Stimulated activated CD4-positive, alpha-beta T cell treated with anti-CD3 and anti-CD28 coated beads, Interleukin-12 subunit alpha, Interleukin-12 subunit beta, amount 100 ng/mL, for 4 hours (primary cell): ENCODE measurements at places on chromosomes 2 and 18.

DNA sequence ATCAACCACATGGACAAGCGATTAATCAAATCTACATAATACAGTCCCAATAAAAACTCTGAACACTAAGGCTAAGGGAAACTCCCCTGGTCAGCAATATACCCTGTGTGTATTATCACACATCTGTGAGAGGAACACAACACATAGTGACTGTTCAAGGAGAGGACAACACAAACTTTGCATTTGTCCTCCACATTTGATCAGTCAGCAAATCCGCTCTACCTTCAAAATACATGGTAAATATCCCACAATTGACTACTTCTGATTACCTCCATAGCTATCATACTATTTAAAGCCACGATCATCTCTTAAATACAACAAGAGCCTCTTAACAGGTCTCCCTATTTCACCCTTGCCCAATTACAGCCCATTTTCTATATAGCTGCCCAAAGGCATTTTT lies 45.6 kb downstream of the SS18 start:
- DNase-seq = no peak

DNA sequence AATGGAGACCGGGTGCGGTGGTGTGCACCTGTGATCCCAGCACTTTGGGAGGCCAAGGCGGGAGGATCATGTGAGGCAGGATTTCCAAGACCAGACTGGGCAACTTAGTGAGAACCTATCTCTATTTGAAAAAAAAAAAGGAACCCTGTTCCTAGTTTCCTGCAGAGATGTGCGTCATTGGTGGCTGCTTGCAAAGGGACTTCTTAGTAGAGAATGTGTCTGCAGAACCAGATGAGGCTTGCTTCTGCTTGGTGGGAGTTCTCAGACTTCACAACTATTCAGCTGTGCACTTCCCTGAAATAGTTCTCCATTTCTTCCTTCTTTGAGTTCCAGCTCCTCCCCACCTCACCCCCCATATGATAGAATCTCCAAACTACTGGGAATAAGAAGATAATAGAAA lies 22.3 kb downstream of the ZCCHC2 start:
- no peak for DNase-seq

DNA sequence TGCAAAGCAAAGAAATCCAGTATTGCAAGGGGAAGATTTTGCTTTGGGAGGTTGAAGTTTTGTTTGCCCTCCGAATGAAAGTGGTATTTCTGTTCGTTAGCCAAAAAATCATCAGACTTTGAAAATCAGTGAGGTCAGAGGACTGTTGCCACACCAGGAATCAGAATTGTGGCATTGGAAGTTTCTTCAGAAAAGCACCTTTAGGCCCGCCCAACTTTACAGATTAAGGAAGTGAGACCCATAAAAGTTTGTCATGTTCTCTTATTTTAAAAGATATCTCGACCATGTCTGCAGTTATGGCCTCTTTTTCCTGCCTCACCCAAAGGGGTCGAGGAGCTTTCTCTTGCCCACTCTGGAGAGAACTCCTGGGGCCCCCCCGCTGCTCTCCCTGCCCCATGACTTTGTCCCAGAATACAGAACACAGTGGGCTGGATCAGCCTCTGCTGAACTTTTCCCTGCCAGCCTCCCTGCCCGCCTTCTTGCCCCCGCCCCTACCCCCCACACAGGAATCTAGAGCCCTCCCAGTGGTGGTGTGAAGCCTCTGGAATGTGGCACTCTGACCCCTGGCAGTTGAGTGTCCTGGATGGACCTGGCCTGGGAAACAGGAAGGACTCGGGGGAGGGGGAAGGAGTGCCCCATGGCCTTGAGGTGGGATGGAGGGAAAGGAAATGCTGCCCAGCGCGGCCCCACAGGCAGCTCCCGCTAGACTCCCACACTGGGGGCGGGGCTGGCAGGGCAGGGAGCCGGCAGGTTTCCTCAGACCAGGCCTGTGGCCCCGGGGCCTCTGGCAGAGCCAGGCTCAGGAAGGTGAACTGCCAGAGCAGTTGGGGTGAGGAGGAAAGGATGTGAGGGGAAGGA lies 25.3 kb downstream of the CRIM1 start:
- no peak for DNase-seq

DNA sequence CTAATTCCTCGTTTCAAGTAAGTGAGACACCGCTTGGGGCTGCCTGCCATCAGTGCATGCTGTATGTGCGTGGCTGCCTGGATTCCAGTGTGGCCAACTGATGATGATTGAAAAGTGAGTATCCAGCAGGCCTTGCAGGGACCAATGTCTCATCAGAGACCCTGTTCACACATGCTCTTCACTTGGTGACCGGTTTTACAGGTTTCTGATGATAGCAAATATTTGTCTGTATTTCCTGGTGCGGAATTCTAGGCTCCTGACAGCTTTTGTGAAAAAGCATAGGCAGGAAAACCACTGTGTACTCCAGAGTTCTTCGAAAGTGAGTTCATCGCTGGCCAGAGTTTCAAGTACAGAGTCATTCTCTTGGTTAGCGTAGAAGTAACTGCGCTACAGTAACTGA lies 13.8 kb upstream of the YWHAQ start:
- no peak for DNase-seq

GRCh38 chr2:127874378-127875269 lies 11.1 kb downstream of the AMMECR1L start:
- DNase-seq = no peak

DNA sequence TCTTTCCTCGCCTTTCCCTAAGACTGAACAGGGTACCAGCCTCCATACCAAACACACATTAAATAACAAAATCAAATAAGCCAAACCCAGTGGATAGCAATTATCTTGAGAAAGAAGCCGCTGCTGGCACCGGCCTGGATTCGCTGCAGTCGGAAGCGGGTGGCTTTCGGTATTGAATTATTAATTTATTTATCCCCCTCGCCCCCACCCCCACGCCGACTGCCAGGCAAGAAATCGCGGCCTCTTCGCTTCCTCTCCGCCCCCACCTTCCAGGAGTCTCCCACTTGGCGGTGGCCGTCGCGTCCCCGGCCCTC lies 370 bp upstream of the ZNF804A start:
- DNase-seq = no peak

- no peak for DNase-seq
These were observed 15.3 kb upstream of the HES6 start for GRCh38 chr2:238255151-238255551.

DNA sequence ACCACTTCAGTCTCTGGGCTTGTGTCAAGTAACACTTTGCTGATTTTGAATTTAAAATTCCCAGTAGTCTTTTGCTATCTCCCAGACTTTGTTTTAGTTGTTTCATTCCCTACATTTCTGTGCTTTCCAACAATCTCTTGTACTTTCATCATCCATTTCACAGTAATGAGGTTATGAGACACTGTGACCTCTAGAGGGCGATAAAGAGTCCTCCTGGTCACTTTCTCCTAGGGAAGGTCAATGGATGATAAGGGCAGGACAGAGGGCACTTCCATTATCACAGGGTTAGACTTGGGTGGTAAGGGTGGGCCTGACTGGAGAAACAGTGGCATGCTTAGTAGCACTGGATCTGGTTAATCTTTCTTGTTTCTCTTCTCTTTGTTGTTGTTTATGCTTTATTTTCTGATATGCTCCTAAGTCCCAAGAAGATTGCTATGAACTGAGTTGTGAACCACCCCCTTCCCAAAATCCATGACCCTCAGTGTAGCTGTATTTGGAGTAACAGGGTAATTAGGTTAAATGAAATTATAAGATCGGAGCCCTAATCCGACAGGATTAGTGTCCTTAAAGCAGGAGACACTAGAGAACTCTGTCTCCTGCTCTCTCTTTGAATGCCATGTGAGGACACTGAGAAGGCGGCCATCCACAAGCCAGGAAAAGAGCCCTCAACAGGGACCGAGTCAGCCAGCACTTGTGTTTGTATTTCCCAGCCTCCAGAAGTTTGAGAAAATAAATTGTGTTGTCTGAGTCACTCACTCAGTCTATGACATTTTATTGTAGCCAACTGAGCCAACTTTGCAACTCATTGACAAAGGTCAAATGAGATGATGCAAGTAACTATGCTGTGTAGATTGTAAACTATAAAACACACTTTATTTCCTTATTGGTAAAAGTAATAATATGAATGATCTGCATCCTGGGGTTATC lies 779.2 kb downstream of the CNTNAP5 start:
- no peak for DNase-seq

DNA sequence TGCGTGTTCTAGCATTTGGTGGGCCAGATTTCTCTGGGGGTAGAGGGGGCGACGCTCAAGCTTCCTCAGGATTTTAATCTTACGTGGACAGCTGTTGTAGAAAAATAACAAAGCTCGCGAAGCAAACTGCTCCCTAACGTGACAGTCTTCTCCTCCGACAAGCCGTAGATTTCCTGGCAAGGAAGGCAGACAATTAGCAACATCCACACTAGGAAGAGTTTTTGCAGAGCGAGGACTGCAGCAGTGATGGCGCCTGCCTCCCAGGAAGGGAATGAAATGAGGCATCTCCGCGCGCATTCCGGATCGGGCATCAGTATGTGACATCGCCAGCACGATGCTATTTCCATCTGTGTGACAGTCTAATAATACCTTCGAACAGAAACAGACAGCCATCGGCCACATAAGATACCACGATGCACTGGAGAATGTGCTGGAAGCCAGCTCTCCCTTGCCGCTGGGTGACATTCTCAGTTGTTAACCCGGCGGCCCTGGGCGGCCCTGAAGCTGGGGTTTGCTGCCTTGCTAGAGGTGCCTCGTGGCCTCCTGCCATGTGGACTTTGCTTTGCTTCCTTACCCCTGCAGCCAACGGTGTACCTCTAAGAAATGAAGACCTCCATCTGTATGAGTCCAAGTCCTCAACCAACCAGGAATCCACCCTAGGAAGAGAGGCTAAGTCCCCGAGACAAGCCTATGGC lies 101.8 kb upstream of the AGAP1 start:
- DNase-seq = no peak

- no peak for DNase-seq
These were observed 5.5 kb downstream of the NHEJ1 start for GRCh38 chr2:219155054-219155644.
